HFFc6 (cell line): ENCODE measurements at places on chromosomes 4 and X.

- DNase-seq, result no peak
These were observed 208.1 kb downstream of the BMPR1B start for GRCh38 chr4:94965852-94966251.

DNA sequence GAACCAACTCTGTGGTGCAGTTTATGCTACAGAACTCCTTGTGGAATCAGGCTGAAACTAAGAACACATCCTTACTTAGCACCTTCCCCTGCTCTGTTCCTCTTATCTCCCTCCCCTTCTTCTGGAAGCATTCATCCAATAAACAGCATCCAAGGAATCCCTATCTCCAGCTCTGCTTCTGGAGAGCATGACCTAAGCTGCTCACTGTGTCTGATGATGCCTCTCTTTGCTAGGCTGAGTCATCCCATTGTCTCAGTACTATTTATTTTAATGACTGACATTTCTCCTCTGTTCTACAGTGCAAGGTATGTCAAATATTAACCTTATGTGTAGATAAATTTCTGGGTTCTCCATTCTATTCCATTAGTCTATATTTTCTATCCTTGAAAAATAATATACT is 71.2 kb downstream of the BEND2 start:
- DNase-seq, result no peak

- DNase-seq, result no peak
These were observed 2268.1 kb downstream of the PCDH7 start for GRCh38 chr4:32988165-32988811.

DNA sequence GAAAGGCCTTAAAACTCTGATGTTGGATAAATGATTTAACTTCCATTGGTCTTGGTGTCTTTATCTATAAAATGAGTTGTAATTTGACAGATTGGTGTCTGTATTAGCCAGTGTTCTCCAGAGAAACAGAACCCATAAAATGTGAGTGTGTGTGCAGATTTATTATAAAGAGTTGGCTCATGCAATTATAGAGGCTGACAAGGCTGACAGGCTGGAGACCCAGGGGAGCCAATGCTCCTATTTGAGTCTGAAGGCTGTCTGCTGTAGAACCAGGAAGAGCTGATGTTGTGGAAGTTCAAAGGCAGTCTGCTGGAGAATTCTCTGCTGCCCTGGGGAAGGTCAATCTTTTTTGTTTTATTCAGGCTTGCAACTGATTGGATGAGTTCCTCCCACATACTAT is 131.7 kb downstream of the SLC4A4 start:
- no peak for DNase-seq

DNA sequence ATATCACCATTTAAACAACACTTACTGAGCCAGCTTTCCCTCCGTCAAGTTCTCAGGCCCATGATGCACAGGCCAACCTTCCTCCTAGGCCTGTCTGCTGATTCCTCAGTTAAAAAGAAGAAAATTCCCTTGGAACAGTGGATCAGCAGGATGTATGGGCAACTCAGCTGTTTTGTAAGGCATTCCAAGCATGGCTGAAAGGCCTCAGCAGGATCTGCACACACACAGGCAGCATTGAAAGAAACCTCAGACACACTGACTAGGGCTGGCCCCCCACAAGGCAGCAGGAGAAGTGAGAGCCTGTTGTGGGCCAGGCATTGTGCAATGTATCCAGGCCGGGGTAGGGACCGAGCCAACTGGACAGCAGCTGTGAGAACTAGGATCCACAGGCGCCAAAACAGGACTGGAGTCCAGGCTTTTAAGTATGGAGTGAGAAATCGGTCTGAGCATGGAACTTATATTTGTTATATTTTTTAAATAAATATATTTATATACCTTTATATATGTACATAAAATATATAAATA is 171.4 kb downstream of the NWD2 start:
- DNase-seq, result no peak

GRCh38 chr4:145623831-145624230 is 4.6 kb downstream of the MMAA start:
- DNase-seq, result peak; percentile 61

DNA sequence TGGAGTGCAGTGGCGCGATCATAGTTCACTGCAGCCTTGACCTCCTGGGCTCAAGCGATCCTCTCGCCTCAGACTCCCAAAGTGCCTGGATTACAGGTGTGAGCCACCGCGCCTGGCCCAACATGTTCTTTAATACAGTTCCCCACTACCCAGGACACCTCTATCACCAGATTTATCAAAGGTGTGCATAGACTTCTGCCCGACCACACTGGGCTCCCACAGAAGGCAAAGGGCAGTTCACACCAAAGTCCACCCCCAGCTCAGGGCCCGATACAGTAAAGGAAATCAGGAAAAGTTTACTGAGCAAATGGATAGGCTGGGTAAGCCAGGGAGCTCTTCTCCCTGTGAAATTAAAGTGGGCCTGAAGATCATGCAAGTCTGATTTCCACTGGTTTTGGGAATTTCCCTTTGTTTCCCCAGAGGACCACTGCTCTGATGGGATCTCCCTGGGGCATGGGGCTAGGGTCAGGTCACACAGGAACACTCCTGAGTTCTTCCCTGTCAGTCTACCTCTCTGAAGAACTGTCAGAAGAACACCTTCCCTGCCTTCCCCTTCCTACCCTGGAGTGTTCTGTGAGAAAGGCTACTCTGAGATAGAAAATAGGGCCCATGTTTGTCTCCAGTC is 17.7 kb upstream of the PIM2 start:
- no peak for DNase-seq

GRCh38 chrX:1181170-1181569 is 31.3 kb downstream of the CRLF2 start:
- no peak for DNase-seq

DNA sequence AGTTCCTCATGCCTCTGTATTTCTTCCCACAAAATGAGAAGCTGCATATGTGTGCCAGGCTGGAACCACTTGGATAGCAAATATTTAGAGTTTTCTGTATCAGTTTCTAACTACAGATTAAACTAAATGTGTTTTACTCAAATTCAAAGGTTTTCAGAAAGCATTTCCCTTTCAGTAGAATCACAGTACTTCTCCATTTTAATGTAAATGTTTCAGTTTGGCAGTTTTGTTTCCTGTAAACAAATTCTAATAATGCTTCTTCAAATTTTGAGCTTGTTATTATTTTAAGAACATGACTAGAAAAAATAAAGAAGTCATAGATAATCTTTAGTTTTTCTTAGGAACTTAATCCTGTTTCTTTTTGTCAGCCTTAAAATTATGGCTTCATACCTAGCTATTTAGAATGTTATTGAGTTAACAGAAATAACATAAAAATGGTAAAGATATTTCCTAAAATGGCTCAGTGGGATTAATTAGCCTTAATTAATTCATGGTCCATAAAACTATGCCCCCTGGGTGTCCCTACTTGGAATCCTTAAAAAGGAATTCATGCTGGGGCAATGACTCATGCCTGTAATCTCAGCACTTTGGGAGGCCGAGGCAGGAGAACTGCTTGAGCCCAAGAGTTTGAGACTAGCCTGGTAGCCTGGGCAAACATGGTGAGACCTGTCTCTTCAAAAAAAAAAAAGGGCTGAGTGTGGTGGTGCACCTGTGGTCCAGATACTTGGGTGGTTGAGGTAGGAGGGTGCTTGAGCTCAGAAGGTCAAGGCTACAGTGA is 83.8 kb upstream of the GPR34 start:
- no peak for DNase-seq

GRCh38 chr4:121973816-121974215 is 22.0 kb upstream of the TRPC3 start:
- no peak for DNase-seq

- peak; percentile 94 for DNase-seq
These were observed 19.3 kb downstream of the NOA1 start for GRCh38 chr4:56958111-56958517.

- DNase-seq, result no peak
These were observed 2.3 kb upstream of the AMBN start for GRCh38 chr4:70589785-70590184.

DNA sequence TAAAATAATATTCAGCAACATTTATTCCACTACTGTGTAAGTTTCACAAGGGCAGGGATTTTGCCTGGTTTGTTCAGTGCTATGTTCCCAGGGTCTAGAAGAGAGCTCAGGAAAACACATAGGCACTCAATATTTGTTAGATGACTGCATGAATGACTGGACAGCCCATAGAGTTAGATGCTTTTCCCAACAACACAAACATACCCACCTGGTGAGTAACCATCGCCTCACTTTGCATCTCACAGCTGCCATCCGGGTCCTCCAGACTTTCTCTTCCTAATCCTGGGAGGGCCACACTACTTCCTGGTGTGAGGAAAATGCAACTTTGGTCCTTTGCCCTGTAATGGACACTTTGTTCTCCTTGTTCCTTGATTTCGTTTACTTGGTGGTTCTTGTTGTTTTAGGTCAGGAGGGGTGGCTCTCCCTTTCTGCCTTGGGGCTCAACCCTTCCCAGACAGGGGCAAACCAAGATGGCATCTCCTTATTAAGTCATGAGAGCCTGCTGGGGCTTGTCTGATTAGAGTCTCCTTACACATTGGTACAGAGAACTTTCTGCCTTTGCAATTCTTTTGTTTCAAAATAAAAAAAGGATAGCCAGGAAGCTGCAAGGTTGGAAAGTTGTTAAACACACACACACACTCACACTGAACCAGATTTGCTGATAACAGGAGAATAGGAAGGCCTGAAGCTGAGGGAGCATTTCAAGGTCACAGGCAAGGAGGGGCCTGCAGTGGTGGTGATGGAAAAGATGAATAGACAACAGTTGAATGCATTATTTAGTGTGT is 190.6 kb downstream of the MID1IP1 start:
- no peak for DNase-seq

DNA sequence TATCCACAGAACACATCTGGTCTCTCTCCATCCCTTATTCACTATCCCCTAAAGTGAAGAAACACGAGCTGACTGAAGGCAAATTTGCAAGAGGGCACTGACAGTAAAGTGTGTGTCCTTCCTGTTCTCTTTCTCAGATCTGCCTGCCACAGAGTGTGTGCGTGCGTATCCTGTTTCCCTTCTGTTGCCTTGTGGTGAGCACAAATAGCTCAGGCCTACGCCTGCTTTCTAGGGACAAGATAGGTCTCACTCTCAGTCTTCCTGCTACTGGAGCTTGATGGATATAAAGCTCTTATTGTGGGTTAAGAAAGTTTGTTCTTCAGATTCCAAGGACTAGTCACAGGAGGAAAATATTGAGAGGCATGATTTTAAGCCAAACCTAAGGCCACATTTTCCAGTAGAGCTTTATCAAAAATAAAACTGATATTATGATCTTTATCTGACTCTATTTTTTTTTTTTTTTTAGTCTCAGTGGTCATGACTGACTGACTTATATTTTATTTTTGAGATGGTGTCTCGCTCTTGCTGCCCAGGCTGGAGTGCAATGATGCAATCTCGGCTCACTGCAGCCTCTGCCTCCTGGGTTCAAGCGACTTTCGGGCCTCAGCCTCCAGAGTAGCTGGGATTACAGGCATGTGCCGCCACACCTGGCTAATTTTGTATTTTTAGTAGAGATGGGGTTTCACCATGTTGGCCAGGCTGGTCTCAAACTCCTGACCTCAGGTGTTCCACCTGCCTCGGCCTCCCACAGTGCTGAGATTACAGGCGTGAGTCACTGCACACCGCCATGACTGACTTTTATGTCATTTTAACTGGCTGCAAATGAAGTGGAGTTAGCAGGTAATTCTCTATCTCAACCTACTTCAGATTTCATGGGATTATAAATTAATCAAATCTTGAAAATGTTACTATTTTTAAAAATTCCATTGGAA is 140.3 kb upstream of the SH3RF1 start:
- DNase-seq, result peak; percentile 80

DNA sequence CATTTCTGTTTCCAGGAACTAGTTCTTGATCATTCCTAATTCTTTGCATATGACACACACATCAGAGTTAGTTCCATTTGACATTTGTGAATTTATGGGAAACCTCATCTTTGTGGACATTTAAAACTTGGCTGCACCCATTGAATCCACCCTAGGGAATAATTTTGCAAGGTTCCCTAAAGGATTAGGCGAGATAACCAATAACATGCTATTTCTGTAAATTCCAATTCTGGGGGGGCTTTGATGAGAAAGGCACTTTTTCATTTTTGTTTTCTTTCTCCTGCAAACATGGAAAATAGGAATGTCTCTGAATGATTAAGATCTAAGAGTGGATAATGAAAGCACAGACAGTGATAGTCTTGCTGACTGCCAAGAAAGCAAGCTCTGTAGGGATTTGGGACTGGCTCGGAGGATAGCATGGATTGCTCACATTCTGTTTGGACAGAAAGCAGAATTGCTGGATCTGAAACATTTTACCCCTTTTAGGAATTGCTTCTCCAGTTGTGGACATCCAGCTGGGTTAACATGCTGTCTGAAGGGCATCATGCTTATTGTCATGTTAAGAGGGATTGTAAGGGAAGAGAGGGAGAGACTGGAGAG is 145.1 kb downstream of the NHS start:
- no peak for DNase-seq

- no peak for DNase-seq
These were observed 15.1 kb upstream of the RGN start for GRCh38 chrX:47063179-47063578.

DNA sequence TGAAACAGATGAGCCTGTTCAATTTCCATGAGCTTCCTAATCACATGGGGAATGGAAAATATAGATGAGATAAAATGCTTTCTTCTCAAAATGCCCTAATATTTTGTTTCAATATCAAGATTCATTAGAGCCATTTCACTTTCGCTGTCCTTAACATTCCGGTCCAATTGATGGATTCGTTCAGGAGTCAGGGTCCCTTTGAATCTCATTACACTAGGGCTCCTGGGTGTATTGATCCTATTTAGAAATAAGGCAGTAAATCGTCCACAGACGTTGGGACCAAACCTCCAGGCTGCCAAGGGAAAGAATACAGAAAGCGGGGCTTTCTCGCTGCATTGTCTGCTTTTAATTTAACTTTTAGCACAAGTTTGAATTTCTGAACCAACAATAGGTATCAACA is 20.6 kb upstream of the CRMP1 start:
- no peak for DNase-seq

GRCh38 chr4:3869174-3869572 is 103.0 kb downstream of the ADRA2C start:
- DNase-seq, result no peak

DNA sequence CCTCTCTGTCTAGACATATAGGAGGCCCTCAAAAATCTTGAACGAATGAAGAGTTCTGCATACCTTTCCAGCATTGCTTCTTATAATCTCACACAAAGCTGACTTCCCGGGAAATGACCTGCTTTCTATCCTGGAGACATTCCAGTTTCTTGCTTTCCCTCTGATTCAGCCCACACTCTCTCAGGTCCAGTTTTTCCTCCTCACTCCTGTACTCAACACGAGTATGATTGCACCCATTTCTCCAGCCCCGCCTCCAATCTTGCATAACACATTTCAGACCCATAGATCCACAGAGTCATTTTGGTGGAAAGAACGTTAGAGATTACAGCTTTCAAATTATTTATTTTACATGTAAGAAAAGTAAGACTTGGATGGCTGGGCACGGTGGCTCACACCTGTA is 127.5 kb upstream of the TLR3 start:
- no peak for DNase-seq

GRCh38 chr4:71300964-71301363 is 37.9 kb upstream of the SLC4A4 start:
- DNase-seq, result no peak

- DNase-seq, result peak; percentile 88
These were observed 205.3 kb downstream of the TENM3 start for GRCh38 chr4:182448281-182449151.

GRCh38 chr4:85210353-85210752 is 243.9 kb upstream of the WDFY3 start:
- peak; percentile 10 for DNase-seq
